Left hindlimb (tissue), 1 donor: ENCODE measurements at places on chromosomes 13 and 19.

GRCh38 chr19:49473868-49474541, at the start of gene FLT3LG:
FLT3LG (plus strand) TSS chr19:49474215; CDS start chr19:49474640, 425 bp downstream.
- peak; percentile 80 for DNase-seq

GRCh38 chr19:33492090-33492489, 29.5 kb downstream of the PEPD start:
- DNase-seq, result no peak

- no peak for DNase-seq
These were observed 187.3 kb downstream of the NUFIP1 start for GRCh38 chr13:44801990-44802389.

- DNase-seq, result no peak
These were observed 116.4 kb downstream of the TM9SF2 start for GRCh38 chr13:99617474-99618255.

DNA sequence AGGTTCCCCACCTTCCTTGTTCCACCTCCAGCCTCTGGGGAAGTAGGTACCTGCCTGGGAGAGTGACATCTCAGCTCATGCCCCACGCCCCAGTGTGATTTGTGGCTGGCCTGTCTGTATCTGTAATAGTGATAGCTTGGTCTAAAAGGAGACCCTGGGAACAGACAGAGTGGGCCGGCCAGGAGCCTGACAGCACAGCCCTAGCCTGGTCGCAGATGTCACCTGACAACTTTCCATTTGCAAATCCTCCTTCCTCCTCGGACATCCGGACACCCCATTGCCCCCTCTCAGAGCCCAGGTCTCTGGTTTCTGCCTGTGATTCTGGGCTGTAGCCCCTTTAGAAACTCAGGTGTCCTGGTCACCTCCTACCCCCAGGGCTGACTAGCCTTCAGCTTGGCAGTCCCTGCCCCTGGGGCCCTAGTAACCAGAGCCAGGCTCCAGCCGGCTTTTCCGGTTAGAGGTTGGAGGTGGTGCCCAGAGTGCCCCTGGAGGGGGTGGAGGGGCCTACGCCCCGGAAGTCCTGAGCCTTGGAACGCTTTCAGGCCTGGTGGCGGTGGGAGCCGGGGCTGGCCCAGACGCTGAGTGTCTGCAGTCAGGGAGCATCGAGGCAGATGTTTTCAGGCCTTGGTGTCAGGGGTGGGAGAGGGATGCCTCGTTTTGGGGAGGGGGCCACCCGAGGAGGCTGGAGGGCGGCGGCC, 6.5 kb downstream of the LRRC8E start:
- no peak for DNase-seq

GRCh38 chr13:52848455-52849195, at the start of gene PCDH8:
PCDH8 (minus strand) TSS chr13:52848640; CDS start chr13:52848436, 204 bp downstream.
- DNase-seq, result peak; percentile 54

- no peak for DNase-seq
These were observed at the start of gene VSIG10L for GRCh38 chr19:51341976-51342580. VSIG10L (minus strand) TSS chr19:51342139; CDS start chr19:51342124, 15 bp downstream.

GRCh38 chr13:31320946-31321345, 121.2 kb downstream of the B3GLCT start:
- DNase-seq, result no peak

- DNase-seq, result no peak
These were observed 3.3 kb upstream of the ZNF420 start for GRCh38 chr19:37074819-37075362.

DNA sequence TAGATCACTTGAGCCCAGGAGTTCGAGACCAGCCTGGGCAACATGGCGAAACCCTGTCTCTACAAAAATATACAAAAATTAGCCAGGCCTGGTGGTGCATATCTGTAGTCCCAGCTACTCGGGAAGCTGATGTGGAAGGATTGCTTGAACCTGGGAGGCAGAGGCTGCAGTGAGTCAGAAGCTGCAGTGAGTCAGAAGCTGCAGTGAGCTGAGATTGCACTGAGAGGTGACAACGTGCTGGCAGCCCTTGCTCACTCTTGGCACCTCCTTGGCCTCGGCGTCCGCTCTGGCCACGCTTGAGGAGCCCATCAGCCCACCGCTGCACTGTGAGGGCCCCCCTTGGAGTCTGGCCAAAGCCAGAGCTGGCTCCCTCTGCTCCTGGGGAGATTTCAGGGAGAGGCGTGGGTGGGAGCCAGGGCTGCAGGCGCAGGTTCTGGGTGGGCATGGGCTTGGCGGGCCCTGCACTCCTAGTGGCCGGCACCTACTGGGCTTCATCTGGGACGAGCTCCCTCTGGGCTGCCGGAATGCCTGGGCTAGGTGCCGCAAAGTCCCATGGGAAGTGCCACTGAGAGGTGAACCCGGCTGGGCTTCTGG, 39.5 kb upstream of the RPL21 start:
- DNase-seq, result no peak

DNA sequence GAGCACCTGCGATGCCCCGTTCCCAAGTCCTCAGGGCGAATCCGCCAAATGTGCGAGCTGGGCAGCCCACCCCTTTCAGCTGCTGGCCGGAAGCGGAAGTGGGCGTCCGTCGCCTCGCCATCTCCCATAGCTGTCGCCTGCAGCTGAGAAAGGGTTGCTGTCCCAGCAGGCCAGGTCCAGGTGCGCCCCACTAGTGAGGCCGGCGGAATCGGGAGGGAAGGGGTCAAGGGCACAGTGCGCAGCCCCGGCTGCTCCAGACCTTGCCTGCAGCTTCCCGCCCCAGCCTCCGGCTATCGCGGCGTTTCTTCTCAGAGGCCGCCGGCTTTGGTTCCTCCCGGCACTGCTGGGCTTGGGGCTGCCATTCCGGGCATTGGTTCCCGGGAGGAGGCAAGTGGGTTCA, at the start of gene ZNF177:
ZNF177 (plus strand) TSS at position 109 of the 400 bp plus-strand sequence. CDS start 15,299 bp downstream, outside the sequence.
- peak; percentile 60 for DNase-seq

DNA sequence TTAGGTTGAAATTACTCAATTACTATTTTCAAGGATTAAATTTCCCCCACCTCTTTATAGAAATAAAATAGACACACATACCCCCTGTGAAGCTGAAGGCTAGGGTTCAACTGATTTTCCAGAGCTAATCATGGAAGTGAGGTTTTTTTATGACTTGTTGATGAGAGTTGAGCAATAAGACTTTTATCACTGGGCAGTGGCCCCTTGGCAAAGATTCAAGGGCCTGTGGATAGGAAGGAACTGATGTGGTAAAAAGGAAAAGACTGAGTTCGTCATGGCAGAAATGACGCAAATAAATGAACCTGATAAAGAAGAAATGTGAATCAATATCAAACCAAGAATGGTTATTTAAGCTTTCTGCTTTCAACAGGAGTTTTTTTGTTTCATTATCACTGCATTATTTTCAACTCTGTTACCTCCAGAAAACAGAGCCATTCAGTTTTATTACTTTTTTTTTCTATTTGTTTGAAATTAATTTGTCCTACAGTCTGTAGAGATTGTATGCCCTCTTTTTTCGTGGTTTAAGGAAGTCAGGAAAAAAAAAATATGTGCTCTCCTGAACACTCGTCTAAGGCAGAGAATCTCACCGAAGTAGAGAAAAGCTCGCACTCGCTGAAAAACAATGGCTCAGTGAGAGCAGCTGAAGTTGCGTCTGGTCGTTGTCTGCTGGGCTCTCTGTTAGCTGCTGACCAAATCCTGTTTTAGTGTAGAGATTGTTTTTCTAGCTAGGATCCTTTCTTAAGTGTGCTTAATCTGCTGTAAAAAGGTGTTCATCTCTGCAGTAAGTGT, 38.9 kb downstream of the STOML3 start:
- no peak for DNase-seq

- DNase-seq, result no peak
These were observed 17.4 kb upstream of the MLLT1 start for GRCh38 chr19:6297202-6297601.

DNA sequence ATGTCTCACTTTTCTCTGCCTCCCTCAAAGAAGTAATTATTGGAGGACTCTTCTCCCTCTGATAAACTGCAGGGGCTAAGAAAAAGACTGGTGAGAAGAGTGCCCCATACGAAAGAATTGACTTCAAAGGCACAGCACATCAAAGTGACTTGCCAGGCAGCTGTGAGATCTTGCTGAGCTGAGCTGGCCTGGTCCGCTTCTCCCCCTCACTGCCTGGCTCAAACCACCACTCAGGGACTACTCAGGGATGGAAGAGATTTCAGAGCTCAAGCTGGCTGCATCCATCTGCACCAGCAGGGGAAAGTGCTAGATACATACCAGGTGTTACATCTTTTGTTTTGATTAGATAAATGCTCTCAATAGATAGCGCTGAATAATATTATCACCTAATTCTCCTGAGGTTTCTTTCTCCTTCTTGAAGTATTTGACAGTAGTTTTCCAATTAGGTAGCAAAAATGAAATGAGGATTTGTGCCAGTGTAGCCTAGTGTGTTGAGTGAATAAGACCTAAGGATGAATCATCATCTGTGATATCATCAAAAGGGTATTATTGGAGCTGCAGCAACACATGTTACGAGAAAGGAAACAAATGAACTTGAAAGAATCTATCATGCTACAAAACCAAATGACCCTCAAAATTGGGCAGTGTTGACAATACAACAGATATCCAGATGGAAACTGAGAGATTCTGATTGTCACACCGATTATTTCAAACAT, 379.8 kb downstream of the TBC1D4 start:
- no peak for DNase-seq

- no peak for DNase-seq
These were observed 31.9 kb downstream of the ATP4B start for GRCh38 chr13:113625965-113626721.

DNA sequence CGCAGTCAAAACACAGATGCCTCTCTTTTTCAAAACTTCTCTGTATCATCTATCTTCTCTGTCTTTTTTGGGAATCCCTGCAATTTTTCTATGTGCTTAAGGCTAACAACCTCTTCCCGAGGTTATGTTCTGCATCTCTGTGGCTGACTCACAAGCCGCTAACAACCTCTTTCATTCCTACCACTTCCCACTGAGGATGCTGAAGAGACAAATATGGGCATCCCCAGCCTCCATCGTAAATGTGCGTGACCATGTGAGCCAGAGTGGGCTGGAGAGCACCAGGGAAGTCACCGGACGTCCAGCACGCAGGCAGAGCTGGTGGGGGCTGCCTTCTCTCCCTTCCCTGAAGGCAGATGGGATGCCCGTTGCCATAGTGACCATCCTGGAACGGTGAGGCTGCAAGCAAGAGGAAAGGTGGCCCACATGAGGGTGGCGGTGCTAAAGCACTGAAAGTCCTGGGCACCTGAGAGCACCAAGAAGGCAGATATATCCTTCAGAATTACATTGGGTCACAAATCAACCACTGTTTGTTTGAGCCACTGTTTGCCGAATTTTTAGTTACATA, 122.8 kb downstream of the SHISA2 start:
- DNase-seq, result no peak

- no peak for DNase-seq
These were observed 26.7 kb upstream of the ISYNA1 start for GRCh38 chr19:18464646-18465045.

GRCh38 chr19:35852029-35852780, at the start of gene NPHS1:
NPHS1 (minus strand) TSS chr19:35852504; CDS start chr19:35851837, 667 bp downstream.
- no peak for DNase-seq

DNA sequence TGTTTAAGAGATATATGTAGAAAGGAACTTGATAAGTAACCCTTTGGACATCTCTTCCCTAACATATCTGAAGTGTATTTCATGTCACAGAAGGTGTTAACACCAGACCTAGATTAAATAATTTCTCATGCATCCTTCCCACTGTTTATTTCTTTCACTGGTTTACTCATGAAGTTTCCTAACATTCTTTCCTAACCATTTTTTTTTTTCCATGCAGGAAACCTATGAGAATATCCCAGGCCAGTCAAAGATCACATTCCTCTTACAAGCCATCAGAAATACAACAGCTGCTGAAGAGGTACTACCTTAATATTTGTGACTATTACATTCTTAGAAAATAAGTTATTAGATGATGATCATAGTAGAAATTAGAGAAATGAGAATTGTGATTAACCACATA, 28.8 kb downstream of the IPO5 start:
- no peak for DNase-seq

DNA sequence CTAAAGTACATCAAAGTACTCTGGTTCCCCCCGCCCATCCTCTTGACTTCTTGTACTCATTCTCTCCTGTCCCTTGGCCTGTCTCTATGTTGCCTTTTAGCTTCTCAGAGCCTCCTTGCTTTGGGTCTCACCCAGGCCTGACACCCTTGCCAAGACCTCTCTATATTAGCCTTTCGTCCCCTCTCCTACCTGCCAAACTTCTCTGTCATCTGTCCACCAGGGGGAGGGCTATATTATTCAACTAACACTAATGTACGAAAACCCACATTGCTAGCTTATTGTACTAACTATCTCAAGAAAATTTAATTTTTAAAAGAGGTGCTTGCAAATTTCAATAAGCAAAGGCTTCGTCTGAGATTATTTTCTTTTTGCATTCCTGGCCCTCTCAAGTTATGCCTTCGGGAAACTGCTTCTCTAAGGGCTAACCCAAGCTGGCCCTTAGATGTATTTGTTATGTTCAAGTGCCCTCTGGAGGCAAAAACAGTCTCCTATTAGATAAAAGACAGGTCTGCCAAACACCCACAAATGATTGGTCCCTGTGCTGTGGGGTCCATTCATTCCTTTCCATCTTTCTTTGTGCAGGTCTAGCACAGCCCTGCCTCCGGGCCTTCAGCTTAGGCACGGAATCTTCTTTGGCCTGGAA, 6.3 kb upstream of the MRPS31 start:
- DNase-seq, result no peak

GRCh38 chr13:66405908-66406802, 824.0 kb downstream of the PCDH9 start:
- no peak for DNase-seq

DNA sequence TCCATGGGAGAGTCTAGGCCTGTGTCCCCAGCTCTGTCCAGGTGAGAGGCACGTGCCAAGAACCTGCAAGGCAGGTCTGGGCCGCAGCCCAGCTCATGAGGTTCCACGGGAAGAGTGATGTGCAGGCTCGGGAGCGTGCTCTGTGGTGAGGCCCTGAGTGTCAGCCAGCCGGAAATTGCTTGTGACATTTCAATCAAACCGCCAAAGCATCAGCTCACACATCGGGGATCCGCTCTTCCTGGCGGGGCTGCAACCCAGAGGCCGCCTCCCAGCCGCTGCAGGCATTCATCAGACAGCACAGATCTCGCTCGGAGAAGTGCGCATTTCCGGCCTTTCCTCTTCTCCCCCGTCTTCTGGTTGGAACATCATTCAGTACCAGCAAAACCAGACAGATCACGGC, 109.3 kb downstream of the KDM4B start:
- DNase-seq, result no peak

- no peak for DNase-seq
These were observed 77.6 kb downstream of the TSC22D1 start for GRCh38 chr13:44498502-44498901.

DNA sequence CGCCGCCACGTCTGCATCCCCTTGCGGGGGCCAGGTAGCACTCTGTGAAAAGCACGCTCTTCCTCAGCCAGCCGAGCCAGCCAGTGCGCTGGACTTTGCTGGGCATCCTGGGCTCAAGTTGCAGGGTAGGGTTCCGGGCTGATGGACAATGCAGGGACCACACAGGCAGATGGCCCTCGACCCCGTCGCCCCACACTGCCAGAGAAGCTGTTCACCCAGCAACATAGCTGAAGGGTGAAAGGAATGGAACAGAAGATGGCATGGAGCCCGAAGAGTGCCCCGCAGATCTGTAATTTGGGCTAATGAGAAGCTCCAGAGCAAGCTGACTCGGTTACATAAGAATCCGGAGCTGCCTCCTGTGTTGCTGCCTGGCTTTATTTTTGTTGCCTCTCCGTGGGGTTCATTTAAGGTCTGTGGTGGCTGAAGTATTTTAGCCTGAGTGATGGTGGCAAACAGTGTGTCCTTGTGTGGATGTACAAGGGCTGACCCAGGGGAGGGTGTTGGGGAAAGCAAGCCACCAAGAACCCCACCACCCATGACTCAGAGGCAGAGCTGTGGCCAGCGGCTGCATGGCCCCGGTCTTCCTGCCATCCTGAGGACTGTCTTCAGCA, 105.8 kb downstream of the SOX1 start:
- no peak for DNase-seq

GRCh38 chr13:30049692-30050091, 199.3 kb upstream of the UBL3 start:
- no peak for DNase-seq

GRCh38 chr19:8261347-8261746, 46.8 kb downstream of the CD320 start:
- DNase-seq, result no peak
